ENCODE measurements at places on chromosomes 12 and 14. TPM values are rescaled to one million over a fixed set of nuclear protein-coding genes. Genes with fewer than 3 reads are reported as not detected.

GRCh38 chr12:70449074-70449752 lies 83.1 kb downstream of the KCNMB4 start:
- no peak for DNase-seq

- peak; percentile 24 for DNase-seq
Observed at GRCh38 chr12:55797068-55797467, 20.5 kb downstream of the SARNP start.

DNA sequence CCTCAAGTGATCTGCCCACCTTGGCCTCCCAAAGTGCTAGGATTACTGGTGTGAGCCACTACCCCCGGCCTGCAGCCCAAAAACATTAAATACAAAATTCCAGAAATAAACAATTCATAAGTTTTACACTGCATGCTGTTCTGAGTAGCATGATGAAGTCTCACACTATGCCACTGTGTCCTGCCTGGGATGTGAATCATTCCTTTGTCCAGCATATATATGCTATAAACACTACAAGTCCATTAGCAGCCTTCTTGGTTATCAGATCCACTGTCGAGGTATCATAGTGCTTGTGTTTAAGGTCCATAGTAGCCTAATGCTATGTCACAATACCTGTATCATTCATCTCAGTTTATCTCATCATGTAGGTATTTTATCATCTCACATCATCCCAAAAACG lies 15.9 kb downstream of the INTS13 start:
- no peak for DNase-seq

- no peak for DNase-seq
Observed at GRCh38 chr12:112167031-112167461, 41.7 kb downstream of the TRAFD1 start.

- no peak for DNase-seq
Observed at GRCh38 chr14:75880512-75880911, 101.3 kb downstream of the TGFB3 start.

DNA sequence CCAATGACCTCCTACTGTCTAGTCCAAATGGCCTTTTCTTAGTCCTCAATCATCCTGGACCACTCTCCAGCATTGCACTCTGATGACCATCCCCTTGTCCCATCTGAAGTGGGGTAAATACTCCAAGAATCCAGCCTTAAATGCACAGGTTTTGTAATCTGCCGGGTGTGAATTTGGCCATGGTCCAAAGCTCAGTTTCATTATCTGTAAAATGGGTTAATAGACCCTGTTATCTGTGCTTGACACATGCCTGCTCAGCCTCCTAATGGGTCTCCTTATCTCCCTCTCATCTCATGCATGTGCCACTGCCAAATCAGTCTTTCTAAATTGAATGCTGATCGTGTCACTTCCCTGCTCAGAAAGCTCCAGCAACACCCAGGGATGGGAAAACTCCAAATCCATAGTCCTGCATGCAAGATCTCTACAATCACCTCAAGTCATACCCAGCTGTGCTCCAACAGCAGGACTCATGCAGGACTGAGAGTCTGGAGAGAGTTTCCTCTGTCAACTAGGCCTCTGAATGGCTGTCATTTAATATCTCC lies 22.3 kb downstream of the LGR5 start:
- DNase-seq = no peak

DNA sequence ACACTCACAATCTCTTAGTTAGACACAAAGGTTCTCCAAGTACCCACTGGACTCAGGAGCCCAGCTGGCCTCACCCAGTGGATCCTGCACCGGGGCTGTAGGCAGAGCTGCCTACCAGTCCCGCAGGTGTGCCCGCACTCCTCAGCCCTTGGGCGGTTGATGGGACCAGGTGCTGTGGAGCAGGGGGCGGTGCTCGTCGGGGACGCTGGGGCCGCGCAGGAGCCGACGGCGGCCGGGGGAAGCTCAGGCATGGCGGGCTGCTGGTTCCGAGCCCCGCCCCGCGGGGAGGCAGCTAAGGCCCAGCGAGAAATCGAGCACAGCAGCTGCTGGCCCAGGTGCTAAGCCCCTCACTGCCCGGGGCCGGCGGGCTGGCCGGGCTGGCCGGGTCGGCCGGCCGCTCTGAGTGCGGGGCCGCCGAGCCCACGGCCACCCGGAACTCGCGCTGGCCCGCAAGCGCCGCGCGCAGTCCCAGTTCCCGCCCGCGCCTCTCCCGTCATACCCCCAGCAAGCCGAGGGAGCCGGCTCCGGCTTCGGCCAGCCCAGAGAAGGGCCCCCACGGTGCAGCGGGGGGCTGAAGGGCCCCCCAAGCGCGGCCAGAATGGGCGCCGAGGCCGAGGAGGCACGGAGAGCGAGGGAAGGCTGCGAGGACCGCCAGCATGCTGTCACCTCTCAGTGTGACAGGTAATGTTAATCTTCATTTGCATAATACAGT lies 506.8 kb downstream of the LRFN5 start:
- DNase-seq = no peak

GRCh38 chr12:51871126-51871525 lies 16.8 kb upstream of the ANKRD33 start:
- DNase-seq = no peak

GRCh38 chr12:131852551-131853299 lies 24.5 kb downstream of the MMP17 start:
- no peak for DNase-seq

DNA sequence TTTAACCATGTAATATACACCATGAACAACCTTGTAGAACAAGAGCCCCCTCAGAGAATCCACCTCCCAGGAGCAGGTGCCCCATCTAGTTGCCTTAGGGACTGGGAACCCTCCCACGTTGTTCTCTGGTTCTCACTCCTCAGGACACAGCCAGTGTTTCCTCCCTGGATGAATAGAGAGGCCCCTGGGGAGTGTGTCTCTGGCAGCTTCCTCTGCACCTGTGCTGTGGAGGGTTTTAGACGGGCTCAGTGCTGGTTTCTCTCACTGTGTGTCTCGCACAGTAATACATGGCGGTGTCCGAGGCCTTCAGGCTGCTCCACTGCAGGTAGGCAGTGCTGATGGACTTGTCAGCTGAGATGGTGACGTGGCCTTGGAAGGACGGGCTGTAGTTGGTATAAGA lies 581.3 kb downstream of the TMEM121 start:
- DNase-seq = no peak

GRCh38 chr12:12685305-12685704 lies 10.7 kb downstream of the GPR19 start:
- peak; percentile 38 for DNase-seq

DNA sequence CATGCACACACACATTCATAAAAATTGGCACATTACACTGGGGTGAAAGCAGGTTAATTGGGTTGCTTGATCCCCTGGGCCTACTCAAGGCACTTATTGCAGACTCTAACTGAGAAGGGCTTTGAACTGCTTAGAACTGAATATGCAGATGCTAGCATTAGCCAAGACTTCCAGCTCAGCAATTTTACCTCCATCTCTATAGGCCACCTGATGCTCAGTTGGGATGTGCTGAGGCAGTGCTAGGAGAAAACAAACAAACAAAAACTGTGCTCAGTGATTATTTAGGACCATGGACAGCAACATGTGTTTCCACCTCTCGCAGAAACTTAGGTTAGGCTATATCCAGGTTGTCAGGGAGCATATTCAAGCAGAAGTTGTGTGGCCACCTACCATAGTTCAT lies 124.8 kb upstream of the WSCD2 start:
- DNase-seq = no peak

DNA sequence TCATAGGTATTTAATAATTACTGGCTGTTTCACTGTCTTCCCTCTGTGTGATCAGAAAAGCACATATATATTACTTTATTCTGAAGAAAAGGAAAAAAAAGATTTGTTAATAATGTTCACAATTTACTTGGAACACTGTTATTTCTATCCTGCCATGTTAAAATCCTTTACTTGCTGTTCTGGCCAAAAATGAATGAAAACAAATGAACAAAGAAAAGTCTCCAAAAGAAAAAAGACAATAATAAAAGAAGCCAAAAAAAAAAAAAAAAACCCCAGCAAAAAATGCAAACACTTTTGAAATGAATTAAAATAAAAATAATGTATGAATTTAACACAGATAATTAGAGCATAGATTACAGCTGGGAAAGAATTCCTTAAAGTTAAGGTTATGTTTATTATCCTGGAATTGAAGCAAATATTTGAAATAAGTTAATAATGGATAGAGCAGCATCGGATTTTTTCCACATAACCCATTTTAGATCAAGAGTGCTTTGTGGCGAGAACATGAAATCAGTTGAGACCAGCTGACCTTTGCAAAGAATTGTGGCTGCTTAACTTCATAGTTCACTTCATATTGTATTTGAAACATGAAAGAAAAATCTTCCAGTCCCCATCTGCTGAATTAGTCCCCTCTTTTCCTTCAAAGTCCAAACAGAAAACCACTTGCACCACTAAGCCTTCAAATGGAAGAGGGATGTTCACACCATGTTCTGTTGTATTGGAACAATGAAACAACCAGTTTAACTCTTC lies 444.8 kb downstream of the ADAMTS20 start:
- no peak for DNase-seq

DNA sequence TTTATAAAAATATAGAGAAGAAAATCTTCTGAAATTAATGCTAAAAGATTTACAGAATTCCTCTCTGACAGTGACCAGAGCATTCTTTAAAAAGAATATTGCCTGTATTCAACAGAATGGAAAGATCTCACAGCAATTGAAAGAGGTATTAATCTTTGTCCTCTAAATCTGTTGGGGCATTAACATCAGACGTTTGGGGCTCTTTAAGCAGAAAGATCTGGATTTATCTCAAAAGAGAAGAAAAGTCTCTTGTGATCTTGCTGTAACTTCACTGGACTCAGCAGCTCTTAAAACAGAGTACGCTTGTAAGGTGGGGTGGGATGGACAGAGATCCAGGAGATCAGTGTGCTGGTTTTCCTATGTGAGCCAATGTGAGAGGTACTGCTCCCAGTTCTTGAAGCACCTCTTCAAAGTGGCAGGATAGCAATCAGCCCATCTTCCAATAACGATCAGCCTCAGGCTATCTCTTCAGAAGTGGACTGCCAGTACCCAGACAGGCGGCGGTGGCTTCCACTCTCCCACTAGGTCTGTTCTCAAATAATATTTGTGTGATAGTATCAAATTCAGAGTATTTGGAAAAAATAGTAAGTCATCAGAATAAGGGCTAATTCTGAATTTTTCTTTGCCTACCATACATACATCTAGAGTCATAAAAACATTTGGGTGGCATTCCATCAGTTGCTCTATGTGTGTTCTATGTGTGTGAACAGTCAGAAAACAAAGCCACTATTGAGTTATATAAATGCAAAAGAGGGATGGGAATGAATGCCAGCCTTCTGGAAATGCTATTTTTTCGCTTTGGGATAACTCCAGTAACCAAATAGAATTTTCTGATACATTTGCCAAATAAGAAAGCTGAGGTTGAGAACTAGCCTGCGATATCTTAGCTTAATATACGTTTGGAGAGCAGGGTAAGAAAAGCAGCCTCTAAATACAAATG lies 237.4 kb upstream of the RGS6 start:
- no peak for DNase-seq

GRCh38 chr14:95471016-95471415 lies 45.4 kb downstream of the SYNE3 start:
- no peak for DNase-seq

DNA sequence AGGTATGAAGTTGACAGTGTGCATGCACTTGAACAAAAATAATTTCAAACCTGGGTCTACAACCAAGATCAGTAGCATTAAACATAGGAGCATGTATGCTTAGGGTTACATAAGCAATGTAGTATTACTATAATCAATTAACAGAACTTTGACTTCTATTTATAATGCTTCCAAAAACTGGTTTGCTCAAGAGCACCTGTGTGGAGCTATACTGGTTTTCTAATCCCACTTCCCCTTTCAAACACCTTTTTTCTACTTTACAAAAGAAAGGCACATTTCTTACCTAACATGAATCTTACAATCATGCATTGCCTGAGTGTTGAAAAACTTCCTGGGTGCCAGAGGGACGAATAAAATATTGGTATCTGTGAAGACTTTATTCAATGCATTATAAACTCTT lies 72.7 kb downstream of the EFCAB11 start:
- DNase-seq = no peak

DNA sequence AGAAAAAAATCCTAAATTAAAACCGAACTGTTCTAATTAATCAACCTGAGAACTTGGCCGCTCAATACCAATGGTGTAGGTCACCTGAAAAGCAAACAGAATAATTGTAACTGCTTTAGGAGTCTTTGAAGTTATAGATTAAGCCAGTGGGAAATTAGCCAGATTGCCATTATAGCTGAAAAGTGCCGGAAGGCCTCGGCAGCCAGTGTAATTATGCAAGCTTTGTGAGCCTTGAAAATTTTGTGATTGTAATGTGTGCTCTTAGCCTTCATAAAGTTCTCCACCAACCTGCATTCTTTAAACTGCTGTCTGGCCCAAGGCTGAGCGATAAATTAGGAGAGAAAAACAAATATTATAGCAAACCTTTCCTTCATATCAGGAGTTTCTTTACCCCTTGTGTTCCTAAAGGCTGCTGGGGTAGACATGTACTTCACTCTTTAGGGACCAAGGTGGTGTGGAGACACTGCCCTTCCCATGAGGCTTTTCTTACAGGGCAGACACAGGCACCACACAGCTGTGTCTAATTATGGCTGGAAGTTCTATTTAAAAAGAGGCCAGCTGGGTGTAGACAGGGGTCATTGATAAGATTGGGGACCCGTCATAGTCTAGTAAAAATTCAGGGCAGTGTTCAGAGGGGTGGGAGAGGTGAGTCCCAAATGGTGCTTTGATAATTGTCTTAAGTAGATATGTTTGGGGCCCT lies 991.2 kb downstream of the FLRT2 start:
- no peak for DNase-seq

GRCh38 chr12:32535288-32535999 lies 136.1 kb downstream of the FGD4 start:
- DNase-seq = peak; percentile 51

DNA sequence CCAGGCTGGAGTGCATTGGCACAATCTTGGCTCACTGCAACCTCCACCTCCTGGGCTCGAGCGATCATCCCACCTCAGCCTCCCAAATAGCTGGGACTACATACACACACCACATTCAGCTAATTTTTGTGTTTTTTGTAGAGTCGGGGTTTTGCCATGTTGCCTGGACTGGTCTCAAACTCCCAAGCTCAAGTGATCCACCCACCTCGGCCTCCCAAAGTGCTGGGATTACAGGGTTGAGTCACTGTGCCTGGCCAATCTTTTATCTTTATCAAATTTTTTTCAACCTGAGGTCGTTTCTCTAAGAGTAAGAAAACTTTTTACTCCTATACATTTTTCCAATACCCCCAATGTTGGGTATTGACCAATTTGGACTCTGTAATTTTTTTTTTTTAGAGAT lies 40.0 kb upstream of the NAP1L1 start:
- DNase-seq = no peak

DNA sequence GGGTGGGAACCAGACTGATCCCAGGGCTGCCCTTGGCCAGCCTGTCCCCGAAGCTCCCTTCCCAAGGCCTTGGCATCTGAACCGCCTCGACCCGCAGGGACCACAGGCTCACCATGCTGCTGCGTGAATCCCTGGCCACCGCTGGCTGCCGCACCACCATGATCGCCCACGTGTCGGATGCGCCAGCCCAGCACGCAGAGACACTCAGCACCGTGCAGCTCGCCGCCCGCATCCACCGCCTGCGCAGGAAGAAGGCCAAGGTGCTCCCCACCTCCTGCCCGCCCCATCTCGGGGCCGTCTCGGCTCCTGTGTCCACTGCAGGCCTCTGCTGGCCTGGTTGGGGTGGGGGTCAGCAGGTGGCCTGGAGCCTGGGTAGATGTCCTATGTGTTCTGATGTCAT lies 35.7 kb downstream of the KIF26A start:
- no peak for DNase-seq

The HRK gene
- 2.4 TPM for total RNA-seq

The EPYC gene
- total RNA-seq = not detected
